ENCODE measurements at places on chromosomes 2 and 18.

DNA sequence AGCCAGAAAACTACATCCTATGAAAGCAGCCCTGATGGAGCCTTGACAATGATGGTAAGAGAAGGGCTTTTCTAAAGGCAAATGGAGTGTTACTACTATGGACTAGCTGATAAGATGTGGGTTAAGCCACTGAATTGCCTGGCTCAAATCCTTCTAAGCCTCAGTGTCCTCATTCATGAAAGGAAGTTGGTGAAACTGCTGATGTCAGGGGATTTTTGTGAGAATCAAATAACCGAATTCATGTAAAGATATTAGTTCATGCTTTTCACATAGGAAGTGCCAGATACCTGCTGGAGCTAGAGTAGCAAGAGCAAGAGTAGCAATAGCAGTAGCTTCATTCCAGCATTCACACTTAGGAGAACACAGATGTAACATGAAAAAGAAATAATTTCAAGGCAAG lies 417.0 kb downstream of the METTL4 start:
- no peak for DNase-seq

- DNase-seq: no peak
Observed at GRCh38 chr2:172395503-172395902, 31.9 kb upstream of the ITGA6 start.

- no peak for DNase-seq
Observed at GRCh38 chr18:46458472-46458871, 198.5 kb downstream of the LOXHD1 start.

DNA sequence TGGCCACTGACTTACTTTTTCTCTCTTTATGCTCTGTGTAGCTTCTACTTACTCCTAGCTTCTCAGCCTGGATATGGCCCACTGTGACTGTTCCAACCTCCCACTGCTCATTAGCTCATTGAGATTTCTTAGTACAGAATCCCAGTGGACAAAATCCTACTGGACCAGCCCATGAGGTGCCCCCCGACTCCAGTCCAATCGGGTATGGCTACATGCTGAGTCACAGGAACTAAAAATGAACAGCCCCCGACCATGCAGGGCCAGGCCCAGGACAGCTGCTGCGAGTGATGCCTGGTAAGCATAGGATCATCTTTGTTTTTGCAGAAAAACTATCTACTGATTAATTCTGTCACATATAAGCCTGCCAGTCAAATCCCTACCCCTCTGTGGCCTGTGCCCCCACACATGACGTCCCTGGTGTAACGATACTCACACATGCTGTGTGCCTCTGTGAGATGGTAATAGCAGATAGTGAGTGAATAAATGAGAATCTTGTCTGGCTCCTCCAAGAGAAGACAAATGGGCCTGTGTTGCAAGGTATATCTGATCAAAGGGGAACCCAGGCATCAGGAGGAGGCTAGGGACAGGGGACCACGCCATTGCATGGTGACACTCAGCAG lies 85.9 kb upstream of the KLF7 start:
- DNase-seq: no peak

- no peak for DNase-seq
Observed at GRCh38 chr2:191580581-191580980, 97.4 kb upstream of the NABP1 start.

DNA sequence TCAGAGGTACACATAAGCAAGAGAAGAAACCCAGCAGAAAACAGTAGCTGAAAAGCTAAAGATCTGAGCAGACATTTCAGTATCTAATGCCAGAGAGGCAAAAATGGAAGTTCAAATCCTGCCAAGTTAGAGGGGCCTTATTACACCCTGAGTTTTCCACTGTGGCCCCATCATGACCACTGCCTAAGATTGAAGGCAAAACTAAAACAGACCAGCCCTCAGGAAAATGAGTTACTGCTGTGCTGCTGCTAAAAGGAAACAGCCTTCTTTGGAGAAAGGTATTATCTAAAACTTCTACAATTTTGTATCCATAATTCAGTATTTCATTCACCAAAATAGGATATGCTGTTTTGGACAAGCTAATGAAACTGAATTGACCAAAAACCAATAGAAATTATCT lies 16.8 kb downstream of the PPP1CB start:
- DNase-seq: no peak

DNA sequence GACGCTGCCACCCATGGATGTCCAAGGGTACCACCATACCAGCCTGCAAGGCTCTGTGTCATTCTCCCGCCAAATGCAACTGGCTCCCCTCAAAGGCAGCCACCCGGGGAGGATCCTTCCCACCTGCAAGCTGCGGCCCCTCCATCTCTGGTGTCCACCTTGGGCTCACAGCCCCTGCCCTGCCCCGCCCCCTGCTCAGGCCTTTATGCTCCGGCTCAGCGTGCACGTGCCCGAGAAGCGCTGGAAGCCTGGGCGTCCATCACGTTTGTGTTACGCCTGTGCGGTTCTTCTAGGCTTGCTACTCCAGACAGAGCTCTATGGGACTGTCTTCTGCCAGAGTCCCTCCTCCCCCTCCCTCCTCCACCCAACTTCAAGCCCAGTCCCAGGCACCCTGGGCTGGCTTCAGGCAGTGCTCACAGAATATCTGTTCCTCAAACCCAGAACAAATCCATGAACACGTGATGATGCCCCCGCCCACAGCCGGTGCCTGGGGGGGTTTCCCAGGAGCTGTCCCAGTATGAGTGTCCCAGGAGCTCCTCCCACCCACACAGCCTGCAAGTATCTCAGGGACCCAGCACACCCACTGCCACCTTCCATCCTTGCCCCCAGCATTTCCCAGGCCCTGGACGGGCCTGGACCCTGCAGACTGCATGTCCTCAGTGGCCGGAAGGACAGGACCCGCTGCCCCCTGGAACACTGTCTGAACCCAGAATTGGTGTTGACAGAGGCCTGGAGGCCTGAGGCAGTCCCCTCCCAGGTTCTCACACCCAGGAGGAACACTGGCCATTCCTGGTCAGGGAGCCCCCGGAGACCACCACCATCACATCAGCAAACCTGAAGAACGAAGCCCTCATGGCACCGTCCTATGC lies 30.3 kb downstream of the KIF1A start:
- no peak for DNase-seq

DNA sequence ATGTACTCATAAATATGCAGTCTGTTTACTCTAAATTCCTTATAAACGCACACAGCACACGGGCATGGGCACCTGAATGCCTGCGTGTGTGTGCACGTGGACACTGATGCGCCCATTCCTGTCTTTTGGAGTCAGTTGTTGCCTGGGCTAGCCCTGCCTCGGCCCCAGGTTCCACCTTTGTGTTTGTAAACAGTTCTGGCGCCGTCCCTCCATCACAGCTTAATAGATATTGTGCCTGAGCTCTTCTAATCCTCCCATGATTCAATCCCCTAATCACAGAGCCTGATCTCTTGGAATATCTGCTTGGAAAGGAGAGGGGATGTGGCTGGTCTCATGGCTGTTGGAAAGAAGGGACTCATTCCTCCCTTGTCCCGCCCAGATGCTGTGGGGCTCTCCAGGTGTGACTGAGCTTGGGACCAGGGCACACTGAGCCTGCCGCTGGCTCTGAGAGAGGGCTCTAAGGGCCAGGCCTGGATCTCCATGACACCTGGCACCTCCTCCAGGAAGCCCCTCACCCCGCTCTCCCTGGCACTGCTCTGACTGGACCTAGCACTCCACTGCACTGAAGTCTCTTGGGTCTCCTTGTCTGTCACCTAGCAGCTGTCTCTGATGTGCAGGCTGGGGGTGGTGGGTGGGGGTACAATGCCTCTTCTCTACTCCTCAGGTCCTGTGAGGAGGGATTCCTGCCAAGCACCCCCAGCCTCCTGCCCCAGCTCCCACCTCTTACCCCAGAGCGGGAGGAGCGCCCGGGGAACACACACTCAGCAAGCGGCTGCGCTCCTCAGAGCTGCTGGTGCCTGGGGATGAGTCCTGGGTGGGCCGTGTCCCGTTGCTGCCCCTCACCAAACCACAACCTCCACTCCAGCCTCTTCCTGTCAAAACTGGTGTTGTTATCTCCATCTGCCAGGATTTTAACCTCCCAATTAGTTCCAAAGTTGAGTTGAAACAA lies 181.3 kb downstream of the INHBB start:
- no peak for DNase-seq

- DNase-seq: no peak
Observed at GRCh38 chr2:206713746-206714145, 4.5 kb downstream of the DYTN start.

DNA sequence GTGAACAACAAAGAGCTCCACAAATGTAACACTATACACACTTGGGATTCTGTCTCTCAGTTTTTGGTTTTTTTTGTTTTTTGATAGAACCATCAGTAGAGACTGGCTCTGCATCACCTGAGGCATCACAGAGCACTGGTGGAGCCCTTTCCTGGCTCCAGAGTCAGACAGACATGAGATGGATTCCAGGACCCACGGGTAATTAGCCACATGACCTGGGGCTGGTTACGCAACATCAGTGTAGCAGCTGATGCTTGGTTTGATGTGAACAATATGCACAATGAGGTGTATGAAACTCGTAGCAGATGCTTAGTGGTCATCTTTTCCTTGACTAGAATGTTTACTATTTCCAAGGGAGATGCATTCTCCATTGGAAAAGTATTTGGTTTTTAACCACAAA lies 40.7 kb downstream of the CMPK2 start:
- no peak for DNase-seq

DNA sequence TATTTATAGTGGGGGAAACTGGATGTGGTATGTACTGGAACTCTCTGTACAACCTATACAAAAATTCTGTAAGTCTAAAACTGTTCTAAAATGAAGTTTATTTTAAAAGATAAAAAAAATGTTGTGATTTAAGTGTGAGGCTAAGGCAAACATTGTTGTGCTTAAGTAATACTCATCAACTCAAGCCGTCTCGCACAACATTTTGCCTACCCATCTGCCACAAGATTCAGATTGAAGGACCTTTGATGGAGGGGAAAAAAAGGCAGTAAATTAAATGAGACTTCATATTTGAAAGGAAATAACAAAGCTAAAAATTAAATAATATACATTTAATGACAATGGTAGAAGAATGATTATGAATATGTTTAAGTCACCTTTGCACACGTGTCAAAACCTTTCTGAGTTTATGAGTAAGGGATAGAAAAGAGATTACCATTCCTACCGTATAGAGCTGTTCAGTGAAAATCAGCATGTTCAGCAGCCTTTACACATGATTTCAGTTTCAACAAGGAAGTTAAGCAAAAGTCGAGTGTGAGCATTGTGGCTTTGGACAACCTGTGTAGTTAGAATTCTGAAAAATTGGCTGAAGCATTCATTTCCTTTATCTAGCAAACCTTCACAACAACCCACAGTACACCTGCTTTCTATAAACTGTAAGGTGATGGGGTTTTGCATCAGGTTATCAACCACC lies 499.3 kb downstream of the IRS1 start:
- DNase-seq: no peak

GRCh38 chr2:198763793-198764192 lies 693.9 kb downstream of the SATB2 start:
- no peak for DNase-seq

GRCh38 chr18:23835091-23835490 lies 145.8 kb downstream of the LAMA3 start:
- DNase-seq: no peak

- no peak for DNase-seq
Observed at GRCh38 chr2:98487806-98488189, 43.1 kb downstream of the INPP4A start.

DNA sequence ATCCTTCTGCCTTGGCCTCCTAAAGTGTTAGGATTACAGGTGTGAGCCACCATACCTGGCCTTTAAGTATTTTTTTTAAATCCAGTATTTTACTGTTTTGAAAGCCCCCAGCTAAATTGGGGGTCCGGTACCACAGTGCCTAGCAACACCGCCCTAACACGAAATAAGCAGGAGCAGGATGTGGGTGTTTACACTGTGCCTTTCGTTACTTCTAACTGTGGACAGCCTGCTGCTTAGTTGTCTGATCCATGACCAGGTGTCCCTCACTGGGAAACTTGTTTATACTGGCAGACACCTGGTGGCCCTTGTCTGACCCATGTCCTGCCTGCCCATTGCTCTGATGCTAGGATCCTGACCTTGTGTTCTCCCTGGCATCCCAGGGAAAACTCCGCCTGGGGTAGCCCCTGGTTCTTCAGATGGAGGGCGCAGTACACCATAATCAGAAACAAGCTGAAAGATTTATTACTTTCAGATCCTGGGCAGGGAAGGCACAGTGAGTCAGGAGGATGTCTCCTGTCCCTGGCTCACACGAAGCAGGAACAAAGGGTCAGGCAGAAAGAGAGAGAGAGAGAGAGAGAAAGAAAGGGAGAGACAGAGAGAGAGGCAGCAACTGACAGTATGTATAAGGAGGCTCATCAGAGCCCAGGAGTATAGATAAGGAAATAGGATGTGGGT lies 55.7 kb downstream of the NCAPH start:
- no peak for DNase-seq

- no peak for DNase-seq
Observed at GRCh38 chr2:128468186-128468920, 149.7 kb upstream of the HS6ST1 start.

DNA sequence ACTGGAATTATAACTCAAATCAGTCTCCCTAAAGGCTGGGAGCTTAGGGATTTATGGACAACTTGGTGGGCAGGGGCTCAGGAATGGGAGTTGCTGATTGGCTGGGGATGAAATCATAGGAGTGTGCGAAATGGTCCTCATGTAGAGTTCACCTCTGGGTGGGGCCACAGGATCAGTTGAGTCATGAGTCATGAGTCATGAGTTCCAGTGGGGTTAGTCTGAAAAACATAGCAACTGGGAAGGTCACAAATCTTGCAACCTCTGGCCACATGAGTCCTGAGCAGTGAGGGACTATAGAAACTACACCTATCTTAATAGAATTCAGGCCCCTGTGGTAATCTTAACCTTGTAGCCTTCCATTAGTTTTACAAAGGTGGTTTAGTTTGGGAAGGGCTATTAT lies 383.3 kb downstream of the RBM43 start:
- DNase-seq: no peak

GRCh38 chr2:103898561-103898960 lies 955.4 kb upstream of the POU3F3 start:
- DNase-seq: no peak

GRCh38 chr18:80184243-80184772 lies 63.0 kb downstream of the PARD6G start:
- no peak for DNase-seq

DNA sequence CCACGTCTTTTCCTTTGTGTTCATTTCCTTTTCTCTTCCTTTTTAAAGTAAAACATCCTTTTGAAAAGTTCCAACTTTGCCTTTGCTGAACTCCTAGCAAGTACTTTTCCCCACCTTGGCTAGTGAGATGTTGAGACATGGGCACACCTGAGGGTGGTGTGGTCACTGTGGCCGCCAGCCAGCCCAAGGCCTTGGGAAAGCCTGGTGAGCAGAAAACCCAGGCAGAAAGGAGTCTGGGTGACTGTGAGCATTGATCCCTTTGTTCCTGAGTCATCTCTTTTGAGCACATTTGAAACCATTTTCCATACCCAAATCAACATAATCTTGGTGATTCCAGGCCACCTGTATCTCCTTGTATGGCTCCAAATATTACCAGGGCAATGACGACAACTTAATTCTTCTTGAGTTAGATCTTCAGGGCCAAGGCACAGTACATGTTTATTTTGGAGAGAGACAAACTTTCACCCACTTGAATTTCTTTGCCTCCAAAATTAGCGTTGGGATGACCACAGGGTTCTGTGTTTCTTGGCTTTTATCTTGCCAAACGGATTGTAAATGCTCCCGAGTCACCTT lies 14.5 kb downstream of the EPAS1 start:
- DNase-seq: no peak

- DNase-seq: no peak
Observed at GRCh38 chr2:210003359-210003758, 921 bp downstream of the RPE start.
